ENCODE measurements at places on chromosomes 11 and 22. TPM values are rescaled to one million over a fixed set of nuclear protein-coding genes. Genes with fewer than 3 reads are reported as not detected.

GRCh38 chr11:106012744-106013143, 9.3 kb downstream of the MSANTD4 start:
- DNase-seq = peak; percentile 28

HSPB2 gene
- total RNA-seq = not detected

KCNJ1 gene
- total RNA-seq = 0.03 TPM

DNA sequence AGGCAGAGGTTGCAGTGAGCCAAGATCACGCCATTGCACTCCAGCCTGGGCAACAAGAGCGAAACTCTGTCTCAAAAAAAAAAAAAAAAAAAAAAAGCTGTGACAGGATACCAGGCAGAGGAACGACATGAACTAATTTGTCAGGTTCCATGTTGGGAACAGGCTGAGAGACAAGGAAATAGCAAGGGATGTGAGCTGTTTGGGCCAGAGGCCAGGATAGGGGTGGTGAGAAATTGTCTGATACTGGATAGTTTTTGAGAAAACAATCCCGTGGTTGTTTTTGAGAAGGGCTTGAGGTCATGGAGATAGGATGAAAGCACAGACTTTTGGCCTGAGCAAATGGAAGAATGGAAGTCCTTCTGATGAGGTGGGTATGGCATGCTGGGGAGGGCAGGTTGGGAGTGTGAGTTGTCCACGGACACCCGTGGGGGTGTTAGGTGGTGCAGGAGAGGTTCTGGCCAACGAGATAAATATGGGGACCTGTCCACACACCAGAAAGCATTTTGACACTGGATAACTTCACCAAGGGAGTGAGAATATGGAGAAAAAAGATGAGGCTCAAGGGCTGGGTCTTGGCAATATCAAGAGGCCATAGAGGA, 13.7 kb downstream of the PIWIL3 start:
- no peak for DNase-seq

DNA sequence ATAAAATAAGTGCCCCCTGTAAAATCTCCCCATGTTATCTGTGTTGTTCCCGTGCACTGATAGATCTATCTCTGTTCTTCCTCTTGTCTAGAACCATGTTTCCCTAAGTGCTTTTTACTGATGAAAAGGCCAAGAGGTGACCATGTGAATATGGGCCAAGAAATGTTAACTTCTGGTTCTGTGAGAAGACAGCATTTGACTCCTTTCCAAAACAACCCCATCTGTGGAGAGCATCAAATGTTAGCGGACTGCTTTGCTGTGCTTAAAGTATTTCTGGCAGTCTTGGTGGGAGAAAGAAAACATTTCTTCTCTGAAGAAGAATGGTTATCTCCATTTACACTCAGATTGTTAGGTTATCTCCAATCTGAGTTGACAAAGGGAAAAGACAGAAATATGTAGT, 58.6 kb upstream of the GUCY1A2 start:
- DNase-seq = no peak

DNA sequence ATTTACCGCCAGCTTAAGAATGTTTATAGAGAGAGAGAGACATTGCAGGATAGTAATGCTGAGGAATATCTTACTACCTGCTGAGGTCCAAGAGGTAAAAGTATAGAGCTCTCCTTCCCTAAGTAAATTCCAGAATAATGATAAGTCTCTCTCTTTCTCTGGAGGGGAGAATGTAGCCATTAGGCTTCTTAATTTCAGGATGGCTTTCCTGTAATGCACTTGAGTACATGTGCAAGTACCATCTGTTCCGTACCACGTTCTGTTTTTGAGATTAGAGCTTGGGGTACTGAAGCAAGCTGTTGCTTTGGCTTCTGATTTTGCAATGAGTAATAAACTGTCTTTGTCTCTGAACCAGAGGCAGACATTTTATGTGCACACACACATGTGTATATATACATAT, 1314.0 kb downstream of the JRKL start:
- DNase-seq = no peak

GAS2 gene
- total RNA-seq = 0.63 TPM

GRCh38 chr11:9231848-9232177, 33.3 kb downstream of the DENND5A start:
- DNase-seq = no peak

- no peak for DNase-seq
These were observed 61.8 kb upstream of the PRSS23 start for GRCh38 chr11:86738568-86738967.

GAL3ST1 gene
- not detected for total RNA-seq

KIAA1671 gene
- total RNA-seq = 26.2 TPM

DNA sequence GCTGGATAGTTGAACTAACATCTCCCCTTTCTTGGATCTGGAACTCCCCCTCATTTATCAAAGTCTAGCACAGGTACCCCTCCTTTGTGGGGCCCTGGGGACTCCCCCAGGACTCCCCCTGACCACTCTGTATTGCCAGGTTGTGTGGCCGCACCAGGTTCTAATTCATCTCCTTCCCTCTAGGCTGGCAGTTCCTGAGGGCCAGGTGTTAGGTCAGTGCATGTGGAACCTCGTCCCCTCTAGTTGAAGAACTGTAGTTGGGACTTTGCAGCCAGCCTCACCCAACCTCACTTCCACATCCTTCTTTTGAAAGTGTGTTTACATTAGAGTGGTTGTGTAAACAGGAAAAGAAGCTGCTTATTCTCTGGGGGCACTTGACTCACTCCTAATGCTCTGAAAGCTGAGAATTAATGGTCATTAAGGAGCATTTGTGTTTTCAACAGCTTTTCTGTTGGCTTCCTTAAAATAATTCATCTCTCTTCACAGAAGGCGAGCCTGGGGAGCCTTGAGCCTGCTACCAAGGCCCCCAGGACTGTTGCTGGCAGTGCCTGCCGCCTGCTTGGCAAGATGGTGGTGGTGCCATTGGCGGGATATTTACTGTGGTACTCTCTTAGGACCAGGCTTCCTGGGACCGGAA, 11.8 kb downstream of the UPB1 start:
- no peak for DNase-seq

- DNase-seq = no peak
These were observed 200.3 kb upstream of the MPPED2 start for GRCh38 chr11:30786256-30787110.

DNA sequence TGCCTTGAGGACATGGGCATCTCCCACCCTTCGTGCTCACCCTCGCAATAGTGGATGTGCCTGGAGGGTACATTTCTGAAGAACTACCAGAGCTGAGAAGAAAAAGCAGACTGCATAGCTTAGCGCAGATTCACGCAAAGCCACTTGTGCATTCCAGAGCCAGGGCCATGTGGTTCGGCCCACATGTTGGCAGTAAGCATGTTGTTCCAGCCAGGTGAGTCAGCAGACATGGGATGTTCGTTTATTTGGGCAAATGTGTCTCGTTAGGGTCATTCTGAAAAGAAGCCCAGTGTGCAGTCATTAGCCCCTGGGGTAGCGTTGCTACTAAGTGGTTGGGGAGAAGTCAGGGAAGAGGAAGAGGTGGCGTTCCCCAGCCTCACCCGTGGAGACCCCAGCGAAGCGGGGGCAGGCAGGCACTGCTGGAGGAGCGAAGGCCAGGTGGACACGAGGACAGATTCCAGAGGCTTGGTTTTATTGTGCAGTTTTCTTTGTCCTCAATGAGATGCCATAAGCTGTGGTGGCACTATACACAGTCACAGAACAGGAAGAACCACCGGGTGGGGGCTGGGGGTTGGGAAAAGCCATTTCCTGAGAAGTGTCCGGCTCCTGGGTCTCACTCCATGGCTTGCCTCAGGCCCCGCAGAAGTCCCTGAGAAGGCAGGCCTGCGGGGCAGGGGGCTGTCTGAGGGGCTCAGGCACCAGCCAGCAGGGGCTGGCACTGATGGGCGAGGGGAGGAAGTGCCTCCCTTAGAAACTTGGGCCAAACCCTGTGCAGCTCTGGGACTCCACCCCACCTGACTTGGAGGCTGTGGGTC, 5.0 kb downstream of the THY1 start:
- DNase-seq = peak; percentile 87

GRCh38 chr22:20033045-20033706, 12.3 kb downstream of the TANGO2 start:
- DNase-seq = no peak

DNA sequence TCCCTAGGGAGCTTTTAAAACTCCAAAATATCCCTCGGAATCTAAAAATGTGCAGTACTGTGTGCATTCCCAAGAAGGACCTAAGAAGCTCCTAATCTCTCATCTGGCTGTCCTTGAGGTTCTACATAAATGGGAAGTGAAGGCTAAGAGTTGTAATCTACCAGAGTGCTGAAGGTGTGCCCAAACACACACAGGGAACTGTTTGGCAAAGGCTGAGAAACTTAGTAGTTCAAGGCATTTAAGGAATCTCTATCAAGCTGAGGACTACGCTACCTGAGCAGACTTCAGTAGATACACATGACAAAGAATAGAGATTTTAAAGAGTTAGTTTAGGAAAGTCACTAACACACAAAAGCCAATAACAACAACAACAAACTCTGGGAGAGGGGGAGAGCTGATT, 71.1 kb downstream of the TTC28 start:
- no peak for DNase-seq

DNA sequence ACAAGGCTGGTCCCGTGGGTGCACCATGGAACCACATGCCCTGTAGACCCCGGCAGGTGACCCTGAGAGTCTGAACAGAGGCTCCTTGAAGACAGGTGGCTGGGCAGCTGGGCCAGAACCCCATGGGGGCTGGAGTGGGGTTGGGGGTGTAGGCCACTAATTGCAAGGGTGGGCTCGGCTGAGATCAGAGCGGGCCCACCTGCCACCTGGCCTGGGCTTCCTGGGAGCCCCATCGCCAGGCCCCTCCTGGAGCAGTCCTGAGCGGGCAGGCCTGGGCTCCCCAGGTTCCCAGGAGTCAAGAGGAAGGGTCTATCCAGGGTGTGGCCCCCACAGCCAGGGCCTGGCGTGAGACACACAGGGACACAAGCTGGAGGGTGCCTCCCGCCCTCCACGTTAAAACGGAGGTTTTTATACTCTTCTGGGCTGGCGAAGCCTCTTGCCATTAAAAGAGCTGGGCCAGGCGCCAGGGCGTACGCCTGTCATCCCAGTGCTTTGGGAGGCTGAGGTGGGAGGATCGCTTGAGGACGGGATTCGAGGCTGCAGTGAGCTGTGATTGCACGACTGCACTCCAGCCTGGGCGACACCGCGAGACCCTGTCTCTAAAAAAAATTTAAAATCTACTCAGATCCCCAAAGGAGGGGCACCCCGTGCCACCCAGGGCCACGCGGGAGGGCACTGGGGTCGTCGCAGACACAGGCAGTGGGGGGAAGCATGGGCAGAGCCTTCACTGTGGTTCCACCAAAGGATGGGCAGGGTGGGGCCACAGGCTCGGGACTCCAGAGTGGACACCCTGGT, 4.8 kb upstream of the TRABD start:
- DNase-seq = no peak

GRCh38 chr22:41911001-41911611, 3.8 kb downstream of the SHISA8 start:
- no peak for DNase-seq

- no peak for DNase-seq
These were observed 29.7 kb upstream of the ST14 start for GRCh38 chr11:130129922-130130321.

DNA sequence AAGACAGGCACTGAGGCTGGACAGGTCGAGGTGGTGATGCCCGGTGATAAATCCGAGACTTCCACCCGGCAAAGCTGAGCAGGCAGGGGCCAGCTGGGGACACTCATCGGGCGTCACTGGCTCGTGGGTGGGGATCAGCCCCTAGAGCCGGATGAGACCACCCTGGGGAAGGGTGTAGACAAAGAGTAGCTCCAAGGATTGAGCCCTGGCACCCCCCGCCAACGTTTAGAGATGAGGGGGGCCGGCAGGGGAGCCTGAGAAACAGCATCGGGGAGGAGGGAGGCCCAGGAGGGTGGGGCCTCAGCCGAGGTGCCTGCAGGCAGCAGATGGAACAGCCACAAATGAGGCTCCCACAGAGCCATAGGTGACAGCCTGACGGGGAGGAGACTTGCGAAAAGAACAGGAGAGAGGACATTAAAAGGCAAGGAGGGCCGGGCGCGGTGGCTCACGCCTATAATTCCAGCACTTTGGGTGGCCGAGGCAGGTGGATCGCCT, 27.4 kb upstream of the CBX7 start:
- no peak for DNase-seq

DNA sequence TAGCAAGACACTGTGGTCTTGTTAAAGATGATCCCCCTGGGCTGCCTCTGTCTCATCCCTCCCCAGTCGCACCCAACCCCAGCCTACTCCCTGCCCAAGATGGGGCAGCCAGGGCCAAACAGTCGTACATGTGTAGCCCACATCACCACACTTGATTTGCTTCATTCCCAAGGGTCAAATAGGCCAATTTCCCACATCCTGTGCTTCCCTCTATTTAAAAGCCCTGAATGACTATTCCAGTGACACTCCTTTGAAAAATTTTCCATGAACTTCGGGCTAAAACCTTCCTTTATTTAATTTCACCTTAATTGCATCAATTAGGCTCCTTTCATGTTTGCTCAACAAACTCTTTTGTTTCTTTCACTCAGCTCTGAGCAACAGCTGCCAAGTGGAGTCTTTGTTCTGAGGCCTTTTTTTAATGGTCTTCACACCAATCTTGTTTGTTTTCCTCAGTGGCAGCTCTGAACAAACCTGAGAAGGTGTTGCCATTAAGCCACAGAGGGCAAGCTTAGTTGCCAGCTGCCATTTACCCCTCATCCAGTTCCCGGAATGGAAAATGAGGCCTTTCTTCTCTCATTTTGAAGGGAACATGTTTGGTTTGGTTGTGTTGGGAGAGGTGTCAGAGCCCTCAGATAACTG, 126.9 kb downstream of the APIP start:
- no peak for DNase-seq

DNA sequence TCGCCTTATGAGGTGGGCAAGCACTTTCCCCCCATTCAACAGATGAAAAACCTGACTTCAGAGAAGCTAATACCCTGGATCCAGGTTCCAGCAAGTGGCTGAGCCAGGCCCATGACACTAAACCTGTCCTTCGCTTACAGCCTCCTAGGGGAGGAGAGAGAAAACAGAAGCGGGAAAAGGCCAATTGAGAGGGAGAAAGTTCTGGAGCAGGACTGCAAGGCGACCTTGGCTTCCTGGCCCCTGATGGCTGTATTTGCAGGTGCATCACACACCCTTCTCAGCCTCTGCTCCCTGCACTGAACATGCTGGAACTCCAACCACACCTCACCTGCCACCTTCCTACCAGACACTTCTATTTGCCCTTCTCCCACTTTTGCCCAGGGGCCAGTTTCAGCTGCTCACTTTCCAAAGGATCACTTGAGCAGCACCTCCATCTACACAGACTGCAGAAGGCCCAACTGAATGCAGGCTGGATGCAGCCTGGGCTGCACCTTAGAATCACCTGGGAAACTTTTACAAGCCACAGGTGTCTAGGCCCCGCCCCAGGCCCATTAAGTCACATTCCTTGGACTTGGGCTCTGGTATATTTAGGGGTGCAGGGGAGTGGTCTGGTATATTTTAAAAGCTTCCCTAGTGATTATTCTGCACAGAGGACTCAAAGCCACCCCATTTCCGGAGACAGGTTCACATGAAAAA, 14.3 kb upstream of the ADA2 start:
- DNase-seq = no peak

- no peak for DNase-seq
These were observed 961 bp downstream of the IPO7 start for GRCh38 chr11:9385327-9385899.

DNA sequence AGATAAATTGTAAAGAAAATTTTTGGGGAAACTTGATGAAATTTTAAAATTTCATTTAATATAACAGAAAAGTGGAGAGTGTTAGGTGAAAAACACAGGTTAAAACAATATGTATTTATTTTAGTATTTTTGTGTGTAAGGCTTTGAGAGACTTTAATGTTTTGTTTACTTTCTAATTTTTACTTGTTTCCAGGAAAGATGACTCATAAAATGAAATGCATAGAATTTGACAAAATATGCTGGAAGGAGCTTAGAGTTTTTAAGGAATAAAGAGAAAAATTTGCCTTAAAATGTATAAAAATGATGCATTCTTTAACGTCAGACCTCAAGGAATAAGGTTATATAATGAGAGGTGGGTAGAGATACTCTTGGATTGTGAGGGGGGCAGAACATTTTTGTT, 1205.1 kb upstream of the CNTN5 start:
- DNase-seq = no peak

Data from foreskin keratinocyte (primary cell).